ENCODE measurements at places on chromosomes 3 and 15.

DNA sequence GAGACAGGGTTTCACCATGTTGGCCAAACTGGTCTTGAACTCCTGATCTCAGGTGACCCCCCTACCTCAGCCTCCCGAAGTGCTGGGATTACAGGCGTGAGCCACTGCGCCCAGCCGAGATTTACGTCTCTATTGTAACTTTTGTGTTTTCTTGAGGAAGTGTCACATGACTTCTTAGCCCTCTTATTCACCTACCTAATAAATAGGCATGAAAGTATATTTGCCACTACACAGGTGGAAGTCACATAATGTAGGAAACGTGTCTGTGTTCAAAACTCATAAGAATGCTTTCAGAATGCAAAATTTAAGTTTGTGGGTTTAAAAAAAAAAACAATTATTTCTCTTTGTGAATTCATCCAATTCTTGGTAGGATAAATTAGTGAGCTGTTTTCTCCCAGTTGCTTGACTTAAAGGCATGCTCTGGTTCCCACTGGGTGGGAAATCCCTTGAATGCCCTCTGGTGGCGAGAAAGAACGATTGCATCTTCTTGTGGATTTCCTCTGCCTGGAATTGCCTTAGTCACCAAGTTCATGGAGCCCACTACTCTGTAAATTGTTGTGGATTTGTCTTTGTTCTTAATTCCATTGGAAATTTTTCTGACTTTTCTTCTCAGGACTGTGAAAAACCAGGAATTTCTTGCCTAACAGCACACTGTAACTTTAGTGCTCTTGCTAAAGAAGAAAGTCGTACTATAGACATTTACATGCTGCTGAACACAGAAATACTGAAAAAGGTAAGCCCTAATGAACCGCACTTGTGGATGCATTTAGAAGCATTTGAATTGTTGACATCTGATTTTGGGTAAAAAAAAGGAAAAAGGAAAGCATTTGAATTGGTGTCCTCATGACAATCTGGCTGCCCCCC lies 82.2 kb upstream of the CTDSPL start:
- no peaks in the 10 kb centered on the region for H3K36me3 ChIP-seq
- H3K27ac ChIP-seq: no peak overlapping the region
- DNase-seq: peak; percentile 37
- H3K4me1 ChIP-seq: peaks cover 8% of the 10 kb centered on the region
- no peaks in the 10 kb centered on the region for H3K27me3 ChIP-seq

DNA sequence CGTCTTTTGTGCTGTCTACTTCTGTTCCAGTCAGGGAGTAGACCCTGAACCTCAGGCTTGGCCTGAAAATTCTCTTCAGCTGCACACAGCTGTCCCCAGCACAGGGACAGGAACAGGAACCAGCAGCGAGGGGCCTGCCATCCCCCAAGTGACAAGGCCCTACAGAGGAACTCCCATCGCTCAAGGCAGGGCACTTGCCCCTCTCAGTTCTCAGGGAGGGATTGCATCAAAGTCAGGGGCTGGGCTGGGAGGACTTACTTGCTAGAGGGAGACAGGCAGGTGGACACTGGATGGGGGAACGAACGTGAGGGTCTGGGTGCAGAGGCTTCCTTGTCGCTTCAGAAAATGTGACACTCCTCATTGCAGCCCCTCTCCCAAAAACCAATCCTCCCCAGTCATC lies 163.6 kb downstream of the CHSY1 start:
- no peaks in the 10 kb centered on the region for H3K27me3 ChIP-seq
- H3K4me1 ChIP-seq: no peaks in the 10 kb centered on the region
- no peak overlapping the region for H3K4me3 ChIP-seq
- no peak overlapping the region for H3K27ac ChIP-seq
- no peak for DNase-seq

GRCh38 chr15:43198992-43199391 lies 13.8 kb downstream of the CCNDBP1 start:
- no peaks in the 10 kb centered on the region for H3K4me1 ChIP-seq
- DNase-seq: no peak
- H3K36me3 ChIP-seq: peaks cover 21% of the 10 kb centered on the region
- H3K27me3 ChIP-seq: no peaks in the 10 kb centered on the region

GRCh38 chr15:59236394-59236793 lies 29.8 kb downstream of the LDHAL6B start:
- H3K4me1 ChIP-seq: peaks cover 7% of the 10 kb centered on the region
- no peak for DNase-seq
- no peak overlapping the region for H3K4me3 ChIP-seq
- H3K36me3 ChIP-seq: no peaks in the 10 kb centered on the region
- H3K27ac ChIP-seq: no peak overlapping the region
- no peaks in the 10 kb centered on the region for H3K27me3 ChIP-seq

- H3K27ac ChIP-seq: no peak overlapping the region
- no peak overlapping the region for H3K4me3 ChIP-seq
- peaks cover 4% of the 10 kb centered on the region for H3K4me1 ChIP-seq
- H3K27me3 ChIP-seq: no peaks in the 10 kb centered on the region
- peaks cover 16% of the 10 kb centered on the region for H3K36me3 ChIP-seq
Measured at GRCh38 chr3:197926418-197926817, 23.6 kb upstream of the RPL35A start.

DNA sequence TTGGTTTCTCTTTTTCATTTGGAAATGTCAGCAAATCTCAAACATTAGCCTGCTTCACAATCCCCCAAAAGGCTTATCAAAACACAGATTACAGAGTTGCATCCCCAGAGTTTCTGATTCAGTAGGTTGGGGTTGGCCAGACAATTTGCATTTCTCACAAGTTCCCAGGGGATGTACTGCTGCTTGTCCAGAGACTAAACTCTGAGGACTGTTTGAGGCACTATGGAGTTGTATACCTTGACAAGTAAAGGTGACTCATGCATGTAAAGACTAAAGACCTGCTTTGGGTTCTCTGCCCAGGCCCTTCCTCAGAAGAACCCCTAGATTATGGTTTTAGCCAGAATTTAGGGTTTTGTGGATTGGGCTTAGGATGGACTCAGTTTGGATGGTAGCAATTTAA lies 151.1 kb upstream of the ARHGEF26 start:
- H3K4me3 ChIP-seq: no peak overlapping the region
- DNase-seq: no peak
- no peaks in the 10 kb centered on the region for H3K4me1 ChIP-seq

DNA sequence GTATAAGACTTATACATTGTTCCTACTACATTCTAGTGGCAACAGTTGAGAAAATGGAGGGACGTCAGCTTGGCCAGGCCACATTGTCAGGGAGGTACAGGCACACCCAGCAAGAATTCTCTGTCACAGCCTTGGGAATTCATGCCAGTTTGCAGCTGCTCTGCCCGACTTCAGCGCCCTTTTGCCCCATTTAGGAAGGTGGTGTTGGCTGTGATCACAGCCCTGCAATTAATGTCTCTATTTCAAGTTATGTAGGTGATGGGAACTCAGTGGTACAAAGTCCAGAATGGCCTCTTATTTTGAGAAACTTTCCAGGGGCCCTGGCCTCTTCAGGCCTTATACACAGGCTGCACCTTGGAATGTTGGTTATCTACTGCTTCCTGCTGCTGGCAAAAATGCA lies 26.7 kb downstream of the AMOTL2 start:
- no peaks in the 10 kb centered on the region for H3K4me1 ChIP-seq
- no peak overlapping the region for H3K4me3 ChIP-seq
- H3K36me3 ChIP-seq: no peaks in the 10 kb centered on the region
- H3K27me3 ChIP-seq: no peaks in the 10 kb centered on the region
- H3K27ac ChIP-seq: no peak overlapping the region

DNA sequence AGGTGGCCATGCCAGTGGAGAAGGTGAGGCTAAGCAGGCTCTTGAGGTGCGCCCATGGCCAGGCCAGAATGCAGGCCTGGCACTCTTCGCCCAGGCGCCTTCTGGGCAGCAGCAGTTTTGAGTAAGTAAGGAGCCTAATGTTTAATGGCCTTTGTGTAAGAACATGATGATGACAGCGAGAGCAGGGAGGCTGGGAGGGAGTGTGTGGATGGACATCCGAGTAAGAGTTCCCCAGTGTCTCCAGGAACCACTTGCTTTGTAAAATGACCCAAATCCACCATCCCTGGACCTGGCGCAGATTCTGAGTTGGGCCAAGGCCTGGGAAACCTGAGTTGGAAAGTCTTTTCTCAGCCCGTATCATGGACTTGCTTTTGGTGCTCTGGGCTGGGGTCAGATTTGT lies 24.1 kb downstream of the KLF13 start:
- H3K27ac ChIP-seq: peak overlapping the region; percentile 95
- H3K4me3 ChIP-seq: no peak overlapping the region
- peaks cover 98% of the 10 kb centered on the region for H3K4me1 ChIP-seq
- no peaks in the 10 kb centered on the region for H3K27me3 ChIP-seq
- peaks cover 45% of the 10 kb centered on the region for H3K36me3 ChIP-seq

DNA sequence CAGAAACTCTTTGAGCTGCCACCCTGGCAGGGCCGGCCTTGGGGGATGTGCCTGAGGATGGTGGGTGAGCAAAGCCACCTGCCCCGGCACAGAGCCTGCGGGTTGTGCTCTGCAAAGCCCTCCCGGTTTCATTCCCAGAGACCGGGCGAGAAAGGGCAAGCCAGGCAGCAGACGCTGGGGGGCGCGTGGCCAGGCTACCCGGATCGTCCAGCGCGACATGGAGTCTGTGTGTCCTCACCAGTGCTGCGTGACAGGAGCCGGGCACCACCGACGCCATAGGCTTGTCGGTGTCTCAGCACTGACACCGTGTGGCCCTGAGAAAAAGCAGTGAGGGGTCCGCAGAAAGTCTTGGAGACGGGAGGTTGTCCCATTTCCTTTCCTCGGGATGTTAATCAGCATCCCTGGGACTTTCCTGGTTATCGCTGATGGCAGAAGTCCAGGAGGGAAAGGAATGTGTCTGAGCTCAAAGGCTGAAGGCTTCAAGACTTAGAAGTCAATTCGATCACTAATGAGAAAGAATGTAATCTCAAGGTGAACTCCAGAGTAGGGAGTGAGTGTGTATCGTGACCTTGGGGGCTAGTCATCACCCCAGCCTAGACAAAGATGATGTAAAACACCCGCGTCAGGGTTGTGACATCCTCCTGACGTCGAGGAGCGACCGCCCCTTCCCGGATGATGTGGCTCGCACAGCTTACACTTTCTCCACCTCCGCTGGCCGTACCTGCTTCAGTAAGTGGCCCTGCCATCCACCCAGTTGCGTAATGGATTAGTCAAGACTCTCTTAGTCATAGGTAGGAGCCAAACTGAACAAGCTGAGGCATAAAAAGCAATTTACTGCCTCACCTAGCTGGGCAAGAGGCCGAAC lies 36.3 kb upstream of the PLA2G4E start:
- H3K4me3 ChIP-seq: peak overlapping the region; percentile 33
- peaks cover 13% of the 10 kb centered on the region for H3K4me1 ChIP-seq
- peak; percentile 73 for DNase-seq
- no peaks in the 10 kb centered on the region for H3K36me3 ChIP-seq
- H3K27ac ChIP-seq: no peak overlapping the region
- H3K27me3 ChIP-seq: peaks cover 20% of the 10 kb centered on the region

DNA sequence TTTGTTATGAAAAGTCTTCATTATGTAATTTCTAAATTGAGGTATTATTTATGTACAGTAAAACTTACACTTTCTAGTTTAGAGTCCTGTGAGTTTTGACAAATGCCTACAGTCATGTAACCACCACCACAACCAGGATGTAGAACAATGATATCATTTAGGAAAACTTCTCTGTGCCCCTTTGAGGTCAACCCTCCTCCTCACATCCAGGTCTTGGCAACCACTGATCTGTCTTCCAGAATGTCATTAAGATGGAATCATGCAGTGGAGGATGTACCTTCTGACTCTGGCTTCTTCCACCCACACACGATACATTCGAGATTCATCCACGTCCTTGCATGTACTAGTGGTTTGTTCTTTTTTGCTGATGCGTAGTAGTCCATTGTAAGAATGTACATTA lies 23.2 kb downstream of the MINAR1 start:
- H3K27ac ChIP-seq: no peak overlapping the region
- no peak overlapping the region for H3K4me3 ChIP-seq
- no peaks in the 10 kb centered on the region for H3K4me1 ChIP-seq
- H3K27me3 ChIP-seq: no peaks in the 10 kb centered on the region
- no peaks in the 10 kb centered on the region for H3K36me3 ChIP-seq

GRCh38 chr15:63226155-63226883 lies 36.9 kb downstream of the RAB8B start:
- H3K27me3 ChIP-seq: no peaks in the 10 kb centered on the region
- peaks cover 3% of the 10 kb centered on the region for H3K36me3 ChIP-seq
- H3K27ac ChIP-seq: peak overlapping the region; percentile 26
- peaks cover 63% of the 10 kb centered on the region for H3K4me1 ChIP-seq

DNA sequence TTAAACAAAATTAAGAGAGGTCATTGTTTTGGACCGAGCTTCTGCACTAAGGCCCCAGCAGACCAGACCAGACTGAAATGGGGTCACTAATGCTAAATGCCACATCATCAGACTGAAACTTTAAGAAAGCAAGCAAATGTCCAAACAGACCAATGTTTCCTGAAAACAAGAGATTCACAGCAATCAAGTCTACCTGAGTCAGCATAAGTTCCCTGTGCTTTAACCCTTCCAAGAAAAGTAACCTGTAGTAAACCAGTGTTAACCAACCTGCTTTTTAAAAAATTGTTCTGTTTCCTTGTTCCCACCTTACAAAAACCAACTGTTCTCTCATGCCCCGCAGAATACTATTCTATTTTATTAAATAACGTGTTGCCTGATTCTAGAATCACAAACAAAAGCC lies 241.1 kb upstream of the GADL1 start:
- no peak overlapping the region for H3K27ac ChIP-seq
- no peaks in the 10 kb centered on the region for H3K36me3 ChIP-seq
- H3K4me3 ChIP-seq: no peak overlapping the region
- no peaks in the 10 kb centered on the region for H3K4me1 ChIP-seq

Measured in activated naive CD4-positive, alpha-beta T cell treated with anti-CD3 and anti-CD28 coated beads for 36 hours (primary cell).